ENCODE measurements at places on chromosomes 2 and 18. TPM values are rescaled to one million over a fixed set of nuclear protein-coding genes. Genes with fewer than 3 reads are reported as not detected.

Gene DES
- total RNA-seq = not detected

Gene CHRNG
- total RNA-seq = not detected

Gene DAPL1
- 0.24 TPM for total RNA-seq

Gene DPP10
- total RNA-seq = not detected

Gene RNU2-63P
- not detected for total RNA-seq

Gene SPC25
- 0.24 TPM for total RNA-seq
